ENCODE measurements at places on chromosomes 6 and 20.

DNA sequence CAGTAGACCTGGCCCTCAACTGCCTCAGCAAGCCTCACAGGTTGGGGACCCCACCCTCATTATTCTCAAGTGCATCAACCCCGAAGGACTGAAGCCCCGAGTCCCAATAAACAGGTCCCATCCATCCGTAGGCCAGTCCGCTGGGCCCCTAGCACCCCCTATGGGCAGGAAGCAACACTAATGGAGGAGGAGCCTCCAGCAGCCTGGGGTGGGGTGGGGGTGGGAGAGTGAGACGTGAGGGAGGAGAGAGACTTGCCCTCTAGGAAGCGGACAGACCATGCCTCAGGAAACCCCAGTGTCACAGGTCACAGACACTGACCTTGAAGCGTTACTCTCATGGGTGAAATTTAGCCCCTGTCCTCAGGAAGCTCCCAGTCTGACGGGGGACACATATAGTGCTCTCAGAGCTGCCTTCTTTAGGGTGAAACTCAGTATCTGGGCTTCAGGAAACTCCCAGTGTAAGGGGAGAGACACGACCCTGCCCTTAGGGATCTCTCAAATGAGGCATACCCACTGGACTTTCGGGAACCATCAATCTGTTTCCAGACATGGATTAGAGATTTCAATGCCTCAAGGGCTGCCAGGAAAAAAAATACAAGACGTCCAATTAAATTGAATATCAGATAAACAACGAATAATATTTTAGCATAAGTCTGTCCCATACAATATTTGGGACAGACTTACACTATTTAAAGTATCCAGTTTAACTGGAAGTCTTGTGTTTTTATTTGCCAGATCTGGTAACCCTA, 125.8 kb downstream of the MRPL14 start:
- DNase-seq, result peak; percentile 72

DNA sequence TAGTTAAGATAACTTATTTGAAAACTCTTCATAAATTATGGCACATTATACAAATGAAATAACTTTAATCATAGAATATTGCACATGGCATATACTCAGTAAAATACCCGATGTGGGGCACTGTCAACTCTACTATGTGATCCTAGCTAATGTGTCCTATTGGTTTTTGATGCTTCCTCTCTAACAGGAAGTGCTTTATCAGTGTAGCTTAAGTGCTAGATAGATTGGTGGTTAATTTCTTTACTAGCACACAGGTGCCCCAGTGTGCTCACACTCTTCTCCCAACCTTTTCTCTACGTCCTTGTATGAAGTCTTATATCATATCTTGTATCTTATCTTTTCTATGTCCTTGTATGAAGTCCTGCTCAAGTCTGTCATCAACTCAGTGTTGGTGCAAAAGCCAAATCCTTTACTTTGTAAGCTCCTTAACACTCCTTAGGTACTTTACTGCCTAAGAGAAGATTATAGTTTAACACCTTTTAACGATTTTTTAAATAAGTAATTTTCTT, 358.9 kb downstream of the CENPW start:
- no peak for DNase-seq

GRCh38 chr20:33423141-33423834, 20.3 kb downstream of the SNTA1 start:
- no peak for DNase-seq

DNA sequence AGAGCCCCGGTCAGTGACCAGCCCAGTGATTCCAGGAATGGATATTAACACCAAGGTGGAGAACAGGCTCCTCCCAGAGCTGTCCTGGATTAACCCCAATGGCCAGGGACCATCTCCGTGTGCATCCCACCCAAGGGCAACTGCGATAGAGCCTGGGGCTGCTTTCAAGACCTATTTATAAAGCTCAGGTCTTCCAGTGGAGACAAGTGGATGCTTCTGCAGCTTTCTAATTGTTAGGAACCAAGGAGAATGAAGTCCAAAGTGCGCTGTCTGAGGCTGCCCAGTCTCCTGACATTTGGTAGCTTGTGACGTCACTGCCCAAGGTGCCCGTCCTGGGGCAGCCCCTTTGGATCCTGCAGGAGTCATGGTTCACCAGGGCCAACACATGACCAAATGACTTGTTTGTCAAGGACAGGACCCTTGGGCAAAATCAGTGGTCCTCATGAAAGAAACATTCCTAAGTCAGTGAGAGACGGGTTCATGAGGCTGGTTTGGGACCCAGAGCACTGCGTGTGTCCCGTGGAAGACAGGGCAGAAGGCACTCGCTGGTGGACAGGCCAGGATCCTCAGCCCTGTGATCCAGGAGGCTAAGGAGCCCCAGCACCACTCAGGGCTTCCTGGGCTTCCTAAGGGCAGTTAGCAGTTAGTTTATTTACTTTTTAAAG, 174.9 kb downstream of the ANKRD60 start:
- no peak for DNase-seq

GRCh38 chr6:53090576-53090975, 25.4 kb downstream of the FBXO9 start:
- DNase-seq, result no peak

DNA sequence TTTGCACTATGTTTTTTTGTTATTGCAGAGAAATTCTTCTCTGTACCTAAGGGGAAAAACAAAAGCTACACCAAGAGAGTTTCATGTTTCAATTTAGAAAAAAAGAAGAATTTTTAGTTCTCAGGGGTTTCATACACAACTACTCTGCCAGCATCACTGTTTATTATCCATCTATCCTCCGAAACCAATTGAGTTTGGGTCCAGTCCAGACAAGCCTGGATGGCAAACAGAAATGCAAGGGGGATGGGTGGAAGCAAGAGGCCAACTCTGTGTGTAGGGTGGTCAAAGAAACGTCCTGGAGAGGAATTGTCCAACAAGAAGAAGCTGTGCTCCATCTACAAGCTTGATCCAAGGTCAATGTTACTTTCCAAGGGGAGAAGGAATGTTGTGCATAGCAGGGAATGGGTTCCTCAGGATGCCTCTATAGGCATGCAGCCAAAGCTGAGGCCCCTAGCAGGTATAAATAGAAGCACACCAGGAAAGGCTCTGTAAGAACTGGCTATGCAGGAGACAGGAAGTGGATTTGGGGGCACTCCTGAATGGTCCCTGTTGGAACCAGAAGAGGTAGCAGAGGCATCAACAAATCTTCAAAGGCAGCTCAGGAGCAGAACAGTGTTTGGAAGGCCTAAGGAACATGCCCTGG, 64.4 kb downstream of the FILIP1 start:
- no peak for DNase-seq

DNA sequence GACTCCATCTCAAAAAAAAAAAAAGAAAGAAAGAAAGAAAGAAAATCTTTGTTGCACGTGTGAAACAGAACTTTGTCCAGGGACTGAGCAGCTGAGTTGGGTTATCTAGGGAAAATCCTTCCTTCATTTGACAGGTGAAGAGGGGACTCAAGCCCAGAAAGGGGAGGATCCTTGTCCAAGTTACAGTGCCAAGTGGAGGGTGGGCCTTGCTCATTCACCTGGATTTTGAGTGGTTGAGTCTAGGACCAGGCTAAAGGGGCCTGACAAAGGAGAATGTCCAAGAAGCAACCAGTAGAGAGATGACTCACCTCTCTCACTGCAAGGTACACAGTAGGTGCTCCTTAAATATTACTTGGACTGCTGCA, 2.7 kb downstream of the TGIF2 start:
- no peak for DNase-seq

DNA sequence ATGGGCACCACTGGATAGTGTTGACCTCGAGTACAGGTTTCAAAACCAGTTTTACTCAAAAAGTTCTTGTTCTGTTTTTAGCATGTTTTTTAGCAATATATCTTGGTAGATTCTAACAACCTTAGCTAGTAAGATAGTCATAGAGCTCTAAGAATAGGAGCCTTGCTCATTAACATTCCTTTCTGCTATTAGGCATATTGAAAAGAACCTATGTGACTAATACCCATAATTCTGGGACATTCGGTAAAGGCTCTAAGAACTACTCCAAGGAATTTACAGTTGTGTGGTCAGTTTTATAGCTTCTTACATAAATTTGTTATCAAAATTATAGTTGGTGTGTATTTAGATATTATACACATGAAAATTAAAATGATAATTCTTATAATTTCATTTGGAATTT, 11.6 kb downstream of the SLC9A8 start:
- DNase-seq, result no peak

- DNase-seq, result no peak
Observed at GRCh38 chr20:23291575-23292240, 58.9 kb upstream of the NXT1 start.

DNA sequence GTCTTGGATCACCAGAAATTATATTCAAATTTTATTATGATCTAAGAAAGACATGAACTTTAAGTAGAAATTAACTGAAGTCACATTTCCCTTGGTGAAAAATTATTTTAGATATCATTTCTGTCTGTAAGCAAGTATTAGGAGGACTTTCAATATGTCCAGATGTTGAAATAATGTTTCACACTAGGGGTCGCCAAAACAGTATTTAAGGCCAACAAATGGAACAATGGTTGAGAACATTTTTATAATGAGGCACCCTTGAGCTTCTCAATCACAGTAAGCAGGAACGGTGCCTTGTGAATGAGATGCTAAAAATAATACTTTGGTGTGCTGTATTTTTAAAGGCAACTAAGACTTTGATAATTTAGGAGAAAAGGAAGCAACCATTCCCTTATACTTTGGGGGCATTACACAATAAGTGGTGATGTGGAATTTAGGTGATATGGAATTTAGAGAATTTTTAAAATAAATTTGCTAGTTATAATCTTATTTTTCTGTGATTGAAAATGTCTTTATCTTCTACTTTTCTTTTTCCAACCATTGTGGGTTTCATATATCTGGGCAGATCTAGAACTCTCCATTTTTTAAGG, 9.6 kb upstream of the SF3B5 start:
- peak; percentile 30 for DNase-seq

- no peak for DNase-seq
Observed at GRCh38 chr20:25316506-25317190, 68.8 kb downstream of the PYGB start.

- no peak for DNase-seq
Observed at GRCh38 chr6:35494161-35494563, 2.7 kb downstream of the TEAD3 start.

DNA sequence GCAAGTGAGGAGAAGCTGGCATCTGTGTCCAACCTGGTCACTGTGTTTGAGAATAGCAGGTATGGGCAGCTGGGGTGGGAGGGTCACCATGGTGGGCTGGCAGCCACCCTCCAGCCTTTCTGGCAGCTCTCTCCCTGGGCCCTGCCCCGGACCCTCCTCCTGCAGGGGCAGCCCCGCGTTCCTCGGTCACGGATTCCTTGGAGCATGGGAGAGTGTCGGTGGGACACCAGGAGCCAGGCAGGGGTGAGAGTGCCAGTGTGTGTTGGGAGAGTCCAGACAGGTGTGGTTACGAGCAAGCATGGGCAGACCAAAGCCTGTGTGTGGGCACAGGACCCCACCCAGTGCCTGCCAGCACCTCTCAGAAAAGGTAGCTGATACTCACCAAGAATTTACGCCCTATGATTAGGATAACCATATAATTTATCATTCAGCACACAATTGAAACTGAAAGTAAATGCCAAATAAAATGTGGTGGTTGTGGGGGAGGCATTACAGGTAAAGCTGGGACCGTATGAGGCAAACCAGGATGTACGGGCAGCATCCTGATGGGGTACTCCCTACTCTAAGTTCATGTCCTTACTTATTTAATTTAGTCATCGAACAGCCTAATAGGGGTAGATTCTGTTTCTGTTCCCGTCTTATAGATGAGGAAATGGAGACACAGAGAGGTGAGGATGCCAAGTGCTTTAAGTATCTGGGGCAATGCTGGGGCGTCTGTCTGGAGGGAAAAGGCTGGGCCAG, 542 bp downstream of the FGD2 start:
- no peak for DNase-seq

DNA sequence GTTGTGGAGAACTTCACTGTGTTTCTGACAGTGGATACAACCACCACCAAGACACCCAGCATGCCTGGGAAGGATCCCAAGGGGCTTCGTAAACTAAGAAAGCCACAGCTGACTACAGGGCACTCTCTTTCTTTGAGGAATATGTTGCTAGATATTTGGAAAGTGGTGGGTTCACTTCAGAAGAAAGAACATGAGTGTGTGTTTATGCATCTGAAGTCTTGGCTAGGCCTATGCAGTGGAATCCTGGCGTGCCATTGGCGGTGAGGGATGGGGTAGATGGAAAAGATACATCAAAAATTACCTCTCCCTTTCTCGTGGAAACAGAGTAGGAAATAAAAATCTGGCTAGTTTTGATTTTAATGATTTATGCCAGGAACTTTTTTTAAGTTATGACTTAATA, 187.7 kb downstream of the PDE7B start:
- DNase-seq, result no peak

DNA sequence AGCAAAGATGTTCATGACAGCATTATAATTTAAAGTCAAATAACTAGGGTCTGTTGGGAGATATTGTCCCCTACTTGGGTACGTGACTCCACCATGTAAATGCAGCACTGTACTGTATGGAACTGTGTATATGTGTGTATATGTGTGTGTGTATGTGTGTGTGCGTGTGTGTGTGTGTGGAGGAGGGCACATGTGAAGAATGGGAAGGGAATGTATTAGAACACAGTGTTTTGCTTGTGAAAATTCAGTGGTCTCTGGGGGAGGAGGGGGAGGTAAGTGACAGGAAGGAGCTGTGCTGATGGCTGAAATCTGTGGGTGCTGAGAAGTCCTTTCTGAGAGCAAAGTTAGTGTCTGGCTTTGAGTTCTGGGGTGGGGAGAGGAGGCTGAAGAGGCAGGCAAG, 23.9 kb upstream of the VEGFA start:
- no peak for DNase-seq

DNA sequence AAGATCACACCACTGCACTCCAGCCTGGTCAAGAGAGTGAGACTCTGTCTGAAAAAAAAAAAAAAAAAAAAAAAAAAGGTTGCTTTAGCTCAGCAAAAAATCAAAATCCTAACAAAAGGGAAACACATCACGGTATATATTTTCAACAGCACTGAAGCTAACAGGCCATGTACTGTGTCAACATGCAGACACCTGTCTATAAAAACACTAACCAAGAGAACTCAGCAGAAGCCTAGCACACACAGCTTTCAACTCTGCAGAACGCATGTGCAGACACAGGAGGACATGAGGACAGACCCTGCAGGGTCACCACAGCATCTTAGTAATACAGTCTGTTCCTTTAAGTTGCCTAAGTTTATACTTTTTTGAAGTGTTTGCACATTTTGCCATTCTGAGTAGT, 13.5 kb downstream of the NINL start:
- no peak for DNase-seq

GRCh38 chr6:56946368-56946767, 8.5 kb upstream of the BEND6 start:
- DNase-seq, result no peak

DNA sequence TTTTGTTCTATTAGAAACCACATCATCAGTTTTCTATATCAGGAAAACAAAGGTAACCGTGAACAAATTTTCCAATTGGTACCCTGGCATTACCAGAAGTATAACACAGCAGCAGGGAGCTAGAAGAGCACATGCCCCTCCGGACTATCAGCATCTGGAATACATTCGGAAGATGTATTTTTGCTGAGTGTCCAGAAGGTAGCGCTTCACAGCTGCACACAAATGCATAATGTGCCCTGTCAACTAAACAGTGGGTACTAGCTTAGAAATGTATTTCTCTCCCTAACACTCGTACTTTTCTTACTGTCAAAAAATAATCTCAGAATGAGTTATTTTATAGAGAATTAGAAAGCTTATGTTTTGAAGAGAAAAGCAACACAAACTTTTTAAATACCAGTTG, 77.6 kb downstream of the HUS1B start:
- DNase-seq, result no peak
